ENCODE measurements at places on chromosomes 6 and 20.

DNA sequence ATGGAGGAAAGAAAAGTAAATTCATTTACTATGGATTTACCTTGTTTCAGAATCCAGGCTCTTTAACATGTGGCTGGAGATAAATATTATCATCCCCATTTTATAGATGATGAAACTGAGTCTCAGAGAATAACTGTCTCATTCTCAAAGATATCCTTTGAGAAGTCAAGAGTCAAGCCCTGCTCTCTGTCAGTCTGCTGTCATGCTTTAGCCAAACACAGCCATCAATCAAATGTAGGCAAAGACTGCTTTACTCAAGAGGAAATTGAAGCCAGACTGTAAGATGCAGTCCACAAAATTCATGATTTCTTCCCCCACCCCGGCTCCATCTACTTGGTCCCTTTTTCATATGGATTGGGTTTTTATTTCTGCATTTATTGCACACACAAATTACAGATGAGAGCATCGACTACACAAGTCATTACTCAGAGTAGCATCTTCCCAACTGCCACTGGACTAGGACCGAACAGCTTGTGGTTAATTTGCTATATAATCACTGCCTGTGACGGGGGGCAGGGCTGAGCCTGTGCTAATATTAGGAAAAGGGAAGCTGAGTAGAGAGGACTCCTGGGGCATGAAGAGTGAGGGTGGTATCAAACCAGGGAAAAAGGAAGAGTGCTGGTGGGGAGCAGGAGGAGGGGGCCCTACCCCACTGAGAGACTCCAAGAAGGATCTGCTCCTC, 102.7 kb upstream of the TOP1 start:
- DNase-seq: no peak

- no peak for DNase-seq
Measured at GRCh38 chr6:114783783-114784182, 441.0 kb upstream of the HS3ST5 start.

- DNase-seq: no peak
Measured at GRCh38 chr6:55958790-55959189, 83.4 kb upstream of the BMP5 start.

DNA sequence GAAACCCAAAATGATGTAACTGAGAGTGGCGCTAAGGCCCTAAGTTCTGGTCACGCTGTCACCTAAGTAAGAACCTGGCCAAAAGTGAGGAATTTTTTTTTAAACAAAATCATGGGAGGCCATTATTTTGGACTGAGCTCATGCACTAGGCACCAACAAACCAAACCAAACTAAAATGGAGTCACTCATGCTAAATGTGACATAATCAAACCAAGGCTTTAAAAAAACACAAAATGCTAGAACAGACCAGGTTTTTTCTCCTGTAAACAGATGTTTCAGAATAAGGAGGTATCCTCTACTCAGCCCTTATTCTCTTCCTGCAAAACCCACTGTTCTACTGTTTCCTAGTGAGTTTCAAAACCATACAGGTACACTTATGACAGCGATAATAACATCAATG, 1.1 kb upstream of the C6orf89 start:
- no peak for DNase-seq

DNA sequence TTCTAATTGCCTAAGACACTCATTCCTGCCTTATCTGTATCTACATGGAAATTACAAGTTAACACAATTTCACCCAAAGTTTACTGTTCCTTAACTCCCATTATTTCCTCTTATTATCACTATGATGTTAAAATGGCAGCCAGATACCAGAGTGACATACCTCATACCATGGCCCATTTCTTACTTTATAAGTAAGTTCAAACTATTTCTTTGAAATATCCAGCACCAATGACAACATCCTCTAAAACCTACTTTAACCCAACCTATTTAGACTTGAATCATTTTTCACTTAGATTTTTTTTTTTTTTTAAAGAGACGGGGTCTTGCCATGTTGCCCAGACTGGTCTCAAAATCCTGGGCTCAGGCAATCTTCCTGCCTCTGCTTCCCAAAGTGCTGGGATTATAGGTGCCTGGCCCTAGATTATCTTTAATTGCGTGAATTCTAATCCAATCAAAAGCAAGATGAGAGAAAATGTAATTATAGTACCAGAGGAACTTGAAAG, 10.0 kb downstream of the REV3L start:
- DNase-seq: no peak

GRCh38 chr6:106959985-106960384, 14.5 kb downstream of the CD24 start:
- no peak for DNase-seq

- DNase-seq: no peak
Measured at GRCh38 chr20:40233406-40233805, 455.6 kb downstream of the MAFB start.

DNA sequence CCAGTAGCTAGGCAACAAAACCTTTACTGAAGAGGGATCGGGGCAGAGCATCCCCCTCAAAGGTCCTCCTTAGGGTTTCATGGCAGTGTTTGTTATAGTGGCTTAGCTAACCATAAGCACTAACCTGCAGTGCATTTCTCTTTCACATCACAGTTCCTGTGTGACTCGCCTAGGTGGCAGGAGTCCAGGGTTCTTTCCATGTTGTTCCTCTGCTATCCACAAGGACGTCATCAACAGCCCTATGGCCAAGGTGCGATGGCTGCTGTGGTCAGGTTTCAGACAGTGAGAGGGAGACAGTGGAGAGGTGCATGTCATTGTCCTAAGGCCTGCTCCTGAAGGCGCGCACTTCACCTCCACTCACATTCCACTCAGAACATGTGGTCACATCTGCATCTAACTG, 38.8 kb upstream of the FOXA2 start:
- no peak for DNase-seq

DNA sequence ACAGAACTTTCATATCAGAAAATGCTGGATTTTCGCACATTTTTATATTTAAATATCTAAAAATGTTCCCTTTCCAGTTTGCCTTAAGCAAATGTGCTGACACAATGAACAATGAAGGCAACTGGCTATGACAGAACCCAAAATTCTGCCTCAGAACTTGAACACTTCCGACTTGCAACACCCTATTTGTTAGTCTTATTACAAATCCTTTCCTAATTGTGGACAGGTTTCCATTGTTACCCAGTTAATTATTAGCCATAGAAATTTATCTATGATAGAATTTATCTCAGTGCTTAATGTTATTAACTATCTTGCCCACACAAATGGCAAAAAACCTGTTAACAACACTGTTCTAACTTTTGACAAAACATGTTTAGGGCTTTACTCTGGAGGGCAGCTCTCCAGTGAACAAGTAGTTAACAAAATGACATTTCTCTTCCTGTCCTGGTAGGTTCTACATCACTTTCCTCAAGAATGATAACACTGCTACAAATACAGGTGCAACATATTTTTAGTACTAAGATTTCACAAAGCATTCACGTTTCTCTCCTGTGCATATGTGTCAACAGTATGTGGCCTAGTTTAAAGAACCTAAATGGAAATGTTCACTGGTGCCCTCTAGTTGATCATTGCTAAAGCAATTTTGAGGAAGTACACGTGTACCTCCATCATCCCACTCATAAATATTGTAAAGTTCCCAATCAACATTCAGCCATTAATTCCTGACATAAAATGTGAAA, 58.4 kb downstream of the HIVEP2 start:
- no peak for DNase-seq

DNA sequence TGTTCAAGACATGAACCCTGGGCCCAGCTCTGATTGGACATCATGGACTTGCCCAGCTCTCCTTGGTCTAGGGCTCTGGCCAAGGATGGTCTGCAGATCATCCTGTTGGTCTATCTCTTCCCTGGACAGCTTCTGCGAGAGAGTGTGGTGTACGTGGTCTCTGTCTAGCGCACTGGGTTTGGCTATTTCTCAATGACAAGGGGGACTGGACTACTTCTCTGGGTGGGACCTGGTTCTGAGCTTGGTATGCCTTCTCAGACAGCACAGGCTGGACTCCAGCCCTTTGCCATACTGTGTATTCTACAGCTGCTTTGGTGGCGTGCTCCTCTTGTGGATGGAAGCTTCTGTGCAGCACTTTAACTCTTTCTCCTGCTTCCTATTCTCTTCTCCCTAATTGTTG, 8.5 kb upstream of the RAET1E start:
- no peak for DNase-seq

GRCh38 chr6:109660526-109661320, 30.3 kb downstream of the AK9 start:
- no peak for DNase-seq

GRCh38 chr6:16694781-16695578, 66.3 kb downstream of the ATXN1 start:
- peak; percentile 22 for DNase-seq

GRCh38 chr6:89082486-89082891, 1.9 kb downstream of the PNRC1 start:
- DNase-seq: no peak

- no peak for DNase-seq
Measured at GRCh38 chr6:109865968-109866367, 112.1 kb upstream of the GPR6 start.

DNA sequence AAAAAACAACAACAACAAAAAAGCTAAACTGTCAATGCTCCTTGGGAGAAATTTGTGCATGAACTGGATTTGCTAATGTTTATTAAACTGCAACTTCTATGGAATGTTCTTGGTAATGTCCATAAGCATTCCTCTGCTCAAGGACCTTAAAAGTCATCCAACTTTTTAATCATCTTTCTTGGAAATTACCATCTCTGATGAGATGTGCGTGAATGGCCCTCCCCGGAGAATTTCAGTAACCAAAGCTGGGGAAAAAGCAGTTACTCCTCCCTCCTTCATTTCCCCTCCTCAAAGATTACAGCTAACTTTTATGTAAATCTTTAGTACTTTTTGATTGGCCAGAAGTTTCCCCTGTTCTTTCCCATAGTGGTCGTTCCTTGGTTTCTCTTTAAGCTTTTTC, 5.2 kb downstream of the TBCC start:
- DNase-seq: no peak

DNA sequence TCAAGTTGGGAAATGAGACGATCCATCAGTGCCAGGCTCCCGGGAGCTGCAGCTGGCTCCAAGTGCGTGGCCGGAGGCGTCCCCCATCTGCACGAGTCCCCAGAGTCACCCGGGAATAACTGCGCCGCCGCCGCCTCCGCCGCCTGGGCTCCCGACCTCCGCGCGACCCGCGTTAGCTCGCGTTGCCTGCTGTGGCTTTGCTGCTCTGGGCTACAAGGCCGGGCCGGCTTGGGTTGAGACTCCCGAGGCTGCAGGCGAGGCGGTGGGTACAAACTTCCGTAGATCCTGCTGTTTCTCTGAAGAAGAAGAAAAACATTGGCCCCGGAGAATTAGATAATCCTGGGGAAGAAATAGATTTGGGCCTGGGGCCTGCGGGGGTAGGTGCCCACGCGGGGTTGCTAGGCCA, 7.4 kb upstream of the LAMP5 start:
- no peak for DNase-seq

DNA sequence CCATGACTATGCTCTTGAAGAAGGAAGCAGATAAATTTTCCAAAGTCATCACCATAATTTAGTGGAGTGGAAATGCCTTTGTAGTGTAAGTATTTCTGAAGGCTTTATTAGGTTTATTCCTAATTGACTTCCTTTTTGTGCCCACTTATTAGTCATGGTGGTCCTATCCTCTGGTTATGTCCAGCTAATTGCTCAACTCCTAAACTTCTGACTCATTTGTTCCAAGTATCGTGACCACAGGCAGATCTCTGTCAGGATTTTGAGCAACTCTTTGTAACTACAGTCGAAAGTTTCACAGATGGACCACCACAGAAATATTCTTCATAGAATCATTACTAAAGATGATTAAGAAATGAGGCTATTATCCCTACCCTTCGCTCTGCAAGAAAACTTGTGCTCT, 315.6 kb upstream of the PTCHD4 start:
- DNase-seq: no peak

- DNase-seq: no peak
Measured at GRCh38 chr6:151236668-151237401, 2.9 kb upstream of the AKAP12 start.

- DNase-seq: no peak
Measured at GRCh38 chr6:89275900-89276299, 39.2 kb downstream of the GABRR2 start.

- peak; percentile 22 for DNase-seq
Measured at GRCh38 chr6:145017516-145017915, 717.8 kb downstream of the EPM2A start.

DNA sequence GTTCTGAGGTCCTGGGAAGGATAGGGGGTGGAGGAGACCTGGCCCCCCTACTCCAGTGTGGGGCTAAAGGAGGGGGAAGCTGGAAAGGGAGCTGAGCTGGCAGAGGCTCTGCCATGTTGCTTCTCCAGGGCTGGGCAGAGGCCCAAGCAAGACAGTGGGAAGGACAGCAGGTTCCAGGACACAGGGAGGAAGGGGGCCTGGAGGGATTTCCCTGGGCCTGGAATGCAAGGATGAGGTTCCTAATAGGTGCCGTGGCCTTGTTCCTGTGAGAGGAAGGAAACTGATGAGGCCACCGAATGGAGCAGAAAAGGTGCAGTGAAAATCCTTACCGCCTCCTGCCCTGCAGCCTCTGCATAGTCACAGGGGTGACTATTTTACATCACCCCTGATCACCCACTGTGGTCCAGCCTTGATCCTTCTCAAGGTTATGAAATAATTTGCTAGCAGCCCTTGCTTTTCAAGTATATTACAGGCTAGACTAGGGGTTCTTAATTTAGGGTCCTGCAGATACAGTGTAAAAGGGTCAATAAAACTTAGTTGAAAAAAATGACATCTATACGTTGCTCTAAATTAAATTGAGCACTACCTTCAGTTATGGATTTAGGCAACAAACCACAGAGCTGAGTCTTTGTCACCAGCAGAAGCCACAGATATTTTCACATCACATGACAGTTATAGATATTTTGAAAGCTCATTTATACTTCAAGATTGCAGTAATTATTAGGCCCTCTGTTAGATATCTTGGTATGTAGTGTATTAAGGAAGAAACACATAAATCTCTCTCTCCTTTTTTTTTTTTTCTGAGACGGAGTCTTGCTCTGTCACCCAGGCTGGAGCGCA, 45.7 kb upstream of the RNF24 start:
- no peak for DNase-seq

DNA sequence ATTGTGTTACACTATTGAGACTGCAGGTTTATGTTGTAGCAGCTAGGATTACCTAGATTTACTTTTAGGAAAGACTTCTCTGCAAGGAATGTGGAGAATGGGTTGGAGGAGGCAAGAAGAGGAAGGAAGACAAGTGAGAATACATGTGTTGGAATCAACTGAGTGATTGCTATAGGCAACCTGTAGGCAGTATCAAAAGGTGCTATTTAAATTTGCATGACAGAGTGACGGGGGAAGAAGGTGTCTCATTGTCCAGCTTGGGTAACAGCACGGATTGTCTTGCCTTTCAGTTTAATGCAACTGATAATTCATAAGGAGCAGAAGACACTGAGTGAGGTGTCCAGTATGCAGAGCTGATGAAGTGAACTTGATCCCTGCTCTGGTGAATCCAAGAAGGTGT, 19.4 kb downstream of the SERPINB9 start:
- no peak for DNase-seq

DNA sequence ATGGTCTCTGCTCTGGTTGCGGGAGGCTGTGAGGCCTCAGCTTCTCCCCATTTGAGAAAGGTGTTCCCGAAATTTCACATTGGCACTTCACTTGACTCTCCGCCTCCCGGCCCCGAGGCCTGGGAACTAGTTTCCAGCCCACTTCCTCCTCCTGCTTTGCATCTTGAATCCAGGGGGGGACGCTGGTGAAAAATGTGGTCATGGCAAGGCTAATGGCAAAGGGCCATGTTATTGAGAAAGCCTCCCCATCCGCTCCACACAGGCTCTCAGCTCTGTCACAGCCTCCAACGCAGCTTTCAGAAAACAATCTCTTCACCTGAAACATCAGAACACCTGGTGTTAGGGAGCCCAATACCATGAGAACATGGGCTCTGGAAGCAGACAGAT, 5.6 kb downstream of the PLAGL2 start:
- no peak for DNase-seq

Data from NK-92 treated with Interleukin-12 subunit alpha and Interleukin-12 subunit beta, amount 100 ng/mL, for 24 hours (cell line).